ENCODE measurements at places on chromosomes 3 and 15.

GRCh38 chr15:96362755-96363651 lies 32.5 kb downstream of the NR2F2 start:
- DNase-seq: no peak

GRCh38 chr3:99808163-99808794 lies 9.4 kb upstream of the CMSS1 start:
- DNase-seq: peak; percentile 55

DNA sequence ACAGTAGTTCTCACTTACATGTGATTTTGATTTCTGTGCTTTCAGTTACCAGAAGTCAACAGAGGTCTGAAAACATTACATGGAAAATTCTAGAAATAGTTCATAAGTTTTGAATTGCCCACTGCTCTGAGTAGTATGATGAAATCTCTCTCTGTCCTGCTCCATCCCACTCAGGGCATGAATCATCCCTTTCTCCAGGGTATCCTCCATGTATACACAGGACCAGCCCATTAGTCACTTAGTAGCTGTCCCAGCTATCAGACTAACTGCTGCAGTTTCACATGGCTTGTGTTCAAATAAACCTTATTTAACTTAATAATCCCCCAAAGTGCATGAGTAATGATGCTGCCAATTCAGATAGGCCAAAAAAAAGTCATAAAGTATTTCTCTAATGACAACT lies 38.6 kb downstream of the EPHA3 start:
- no peak for DNase-seq

DNA sequence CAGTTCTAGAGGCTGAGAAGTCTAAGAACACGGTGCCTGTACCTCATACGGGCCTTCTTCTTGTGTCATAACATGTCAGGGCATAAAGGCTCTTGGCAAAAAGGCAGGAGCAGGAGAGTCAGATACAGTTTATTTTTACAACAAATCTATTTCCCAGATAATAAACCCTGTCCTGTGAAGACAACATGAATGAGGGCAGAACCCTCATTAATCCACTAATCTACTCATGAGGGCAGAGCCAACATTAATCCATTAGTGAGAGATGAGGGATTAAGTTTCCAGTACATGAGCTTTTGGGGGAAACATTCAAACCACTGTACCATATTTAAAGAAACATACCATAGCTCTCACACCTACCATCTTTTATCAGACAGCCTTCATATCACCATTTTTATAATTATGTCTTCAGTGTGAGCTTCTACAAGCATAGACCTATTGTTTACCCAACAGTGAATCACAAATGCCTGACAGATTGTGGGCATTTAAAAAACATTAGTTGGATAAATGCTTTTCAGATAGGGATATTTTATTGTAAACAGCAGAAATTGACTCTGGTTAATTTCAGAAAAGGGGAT lies 645.8 kb downstream of the GRM7 start:
- DNase-seq: no peak

DNA sequence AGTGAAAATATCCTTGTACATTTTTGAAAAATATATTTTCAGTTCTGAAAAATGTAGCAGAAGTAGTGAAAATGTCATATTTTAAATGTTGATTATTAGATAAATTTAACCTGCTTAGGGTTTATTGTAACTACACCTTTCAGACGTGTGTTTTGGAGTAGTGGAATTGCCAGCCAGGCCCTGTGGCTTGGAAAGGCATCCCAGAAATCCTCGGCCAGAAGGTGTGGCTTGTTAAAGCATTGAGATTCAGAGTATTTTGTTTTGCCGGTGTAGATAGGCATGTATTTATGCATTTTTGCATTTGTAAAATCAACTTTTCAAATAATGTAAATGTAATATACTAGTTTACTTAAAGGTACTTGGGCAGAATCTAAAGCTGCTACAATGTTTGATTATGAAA lies 7.0 kb downstream of the EBLN2 start:
- no peak for DNase-seq

DNA sequence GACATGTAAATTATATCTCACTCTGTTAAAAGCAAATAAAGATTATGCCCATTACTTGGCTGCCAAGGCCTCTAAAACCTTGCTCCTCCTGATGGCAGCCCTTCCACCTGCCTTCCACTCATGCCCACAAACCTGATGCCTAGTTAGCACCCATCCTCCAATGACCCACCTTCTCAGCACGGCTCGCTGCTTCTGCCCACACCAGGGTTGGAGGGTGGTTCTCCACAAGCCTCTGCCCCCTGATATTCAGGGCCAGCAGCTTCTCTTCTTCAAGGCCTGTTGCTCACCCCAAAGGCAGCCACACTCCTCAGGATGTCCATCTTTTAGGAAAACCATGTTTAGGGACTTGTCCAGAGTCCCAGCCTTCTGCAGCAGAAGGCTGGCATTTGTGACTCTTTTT lies 263.4 kb upstream of the TLE3 start:
- no peak for DNase-seq

DNA sequence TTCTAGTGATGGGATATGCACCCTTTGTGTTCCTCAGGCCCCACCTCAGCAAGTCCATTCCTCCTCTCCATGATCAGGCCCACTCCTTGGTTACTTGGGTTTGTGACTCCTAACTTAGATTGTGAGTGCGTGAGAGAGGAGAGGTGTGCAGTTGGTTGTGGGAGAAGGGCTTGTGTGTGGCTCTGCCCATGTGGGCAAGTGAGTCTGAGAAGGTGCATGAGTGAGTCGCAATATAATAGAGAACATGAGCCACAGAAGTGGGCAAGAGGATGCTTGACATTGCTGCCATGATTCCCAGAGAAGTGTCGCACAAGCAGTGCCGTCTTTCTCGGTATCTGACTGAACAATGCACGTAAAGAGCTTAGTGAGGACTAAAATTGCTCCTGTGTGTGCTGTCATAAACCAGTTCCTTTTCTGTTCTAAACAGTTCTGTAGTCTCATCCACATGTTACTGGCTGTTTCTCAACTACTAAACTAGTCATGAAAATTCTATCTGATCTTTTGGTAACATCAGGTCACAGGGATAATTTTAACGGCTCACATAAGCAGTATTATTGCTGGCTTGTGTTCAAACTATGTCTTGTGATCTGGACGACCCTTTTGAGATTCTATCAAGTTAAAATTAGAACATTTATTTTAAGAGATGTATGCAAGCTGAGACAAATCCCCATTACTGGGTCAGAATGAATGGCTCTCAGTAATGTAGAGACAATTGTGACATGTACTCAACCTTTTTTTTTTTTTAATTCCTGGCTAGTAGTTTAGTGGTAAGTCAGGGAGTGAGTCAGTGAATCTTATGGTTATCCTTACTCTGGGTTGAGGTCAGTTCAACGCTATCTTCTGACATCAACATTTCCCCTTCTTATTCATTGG lies 25.6 kb downstream of the GYG1 start:
- DNase-seq: no peak

DNA sequence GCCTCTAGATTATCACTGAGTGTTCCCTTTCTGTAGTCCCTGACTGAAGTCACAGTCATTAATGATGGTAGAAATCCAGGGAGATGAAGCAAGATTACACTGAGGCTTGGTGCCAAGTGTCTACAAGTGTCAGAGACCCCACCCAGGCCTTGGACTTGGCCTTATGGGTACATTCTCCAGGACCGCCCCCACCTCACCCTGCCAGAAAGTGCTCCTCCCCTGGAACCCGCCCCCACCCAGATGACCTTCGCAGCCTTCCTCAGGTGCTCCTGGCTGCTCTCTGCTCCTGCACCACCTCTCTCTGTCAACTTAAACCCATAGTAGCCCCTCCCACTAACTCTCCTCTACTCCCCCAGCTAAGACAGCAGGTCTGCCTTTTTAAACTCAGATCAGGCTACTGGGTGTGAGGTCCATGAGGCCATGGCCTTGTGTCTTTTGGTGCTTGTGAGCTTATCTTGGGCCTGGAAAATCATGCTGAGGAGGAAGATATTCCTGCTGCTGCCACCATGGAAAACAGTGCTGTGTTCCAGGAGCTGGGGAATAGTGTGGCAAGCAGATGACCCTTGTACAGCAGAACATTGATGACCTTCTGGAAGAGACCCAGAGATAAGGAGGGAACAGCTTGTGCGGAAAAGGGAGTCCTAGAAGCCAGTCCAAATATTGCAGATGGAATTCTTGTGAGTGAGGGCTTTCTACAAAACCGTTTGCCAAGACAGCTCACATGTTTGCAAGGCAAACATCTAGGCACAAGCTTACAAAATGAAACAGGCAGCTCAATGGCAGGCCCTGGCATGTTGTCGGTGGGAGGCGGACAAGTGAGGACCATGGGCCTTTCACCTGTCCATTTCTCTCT lies 40.3 kb upstream of the NDUFB4 start:
- DNase-seq: no peak

DNA sequence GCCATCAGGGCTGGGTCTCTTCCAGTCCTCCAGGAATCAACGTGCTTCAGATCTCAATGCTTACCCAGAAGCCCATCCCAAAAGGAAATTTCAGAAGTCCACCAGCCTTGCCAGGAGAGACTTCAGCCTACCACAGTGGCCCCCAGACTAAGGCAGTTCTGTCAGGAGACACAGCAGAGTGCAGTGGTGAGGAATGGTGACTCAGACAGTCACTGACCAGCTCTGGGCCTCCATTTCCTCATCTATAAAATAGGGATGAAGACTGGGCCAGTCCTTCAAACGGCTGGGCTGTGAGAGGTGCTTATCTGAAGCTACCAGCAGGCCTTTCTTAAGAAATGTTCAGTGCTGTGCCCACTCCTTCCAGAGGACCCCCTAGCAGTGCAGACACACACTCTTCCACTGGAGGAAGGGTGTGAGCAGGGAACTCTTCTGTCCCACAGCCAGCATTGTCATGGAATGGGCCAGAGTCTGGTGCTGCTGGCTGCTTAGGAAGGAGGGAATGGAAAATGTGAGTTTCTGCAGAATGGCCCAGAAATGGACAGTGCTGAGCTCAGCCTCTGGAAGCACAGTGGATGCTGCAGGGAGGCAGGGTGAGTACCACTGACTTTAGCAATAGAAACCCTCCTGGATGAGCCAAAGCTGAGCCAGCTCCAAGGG lies 41.6 kb upstream of the DUSP7 start:
- no peak for DNase-seq

- DNase-seq: no peak
Observed at GRCh38 chr15:88841236-88841635, 38.0 kb downstream of the ACAN start.

DNA sequence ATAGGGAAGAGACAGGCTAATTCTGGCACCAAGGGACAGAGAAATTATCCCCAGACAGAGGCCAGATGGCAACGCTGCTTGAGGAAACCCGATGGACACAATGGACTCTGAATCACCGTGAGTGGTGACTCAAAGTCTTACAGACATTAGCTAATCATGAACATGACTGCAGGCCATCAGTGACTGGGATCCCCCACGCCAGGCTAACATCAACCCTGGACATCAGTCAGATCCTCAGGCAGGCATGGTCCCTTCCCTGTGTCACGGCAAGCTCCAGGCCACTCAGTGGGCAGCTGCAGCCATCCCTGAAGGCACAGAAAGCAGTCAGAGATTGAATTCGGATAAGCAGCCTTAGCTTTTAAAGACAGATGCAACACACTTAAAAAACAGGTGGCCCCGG lies 23.8 kb upstream of the OXTR start:
- peak; percentile 65 for DNase-seq
